ENCODE measurements at places on chromosomes 3 and 15.

GRCh38 chr3:40765884-40766283, 241.1 kb downstream of the ZNF621 start:
- no peak for DNase-seq

DNA sequence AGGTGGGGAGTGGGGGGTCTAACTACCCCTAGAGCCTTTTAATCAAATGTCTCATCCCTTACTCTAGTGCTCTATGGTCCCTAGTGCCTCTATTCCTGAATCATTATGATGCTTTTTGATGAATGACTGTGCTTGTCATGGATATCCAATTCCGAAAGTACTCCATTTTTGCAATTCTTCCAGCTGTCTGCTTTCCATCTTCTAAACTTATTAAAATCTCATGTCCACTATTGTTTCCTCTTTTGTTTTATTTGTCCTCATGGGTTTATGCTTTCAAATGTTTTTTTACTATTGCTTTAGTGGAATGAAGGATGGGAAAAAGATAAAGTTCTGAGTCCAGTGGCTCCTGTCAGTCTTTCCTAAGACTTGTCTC, 77.2 kb upstream of the KCNMB2 start:
- DNase-seq: no peak

GRCh38 chr3:159852821-159853505, 135.7 kb upstream of the IL12A start:
- DNase-seq: no peak

- no peak for DNase-seq
These were observed 44.0 kb downstream of the KLF15 start for GRCh38 chr3:126313166-126313565.

DNA sequence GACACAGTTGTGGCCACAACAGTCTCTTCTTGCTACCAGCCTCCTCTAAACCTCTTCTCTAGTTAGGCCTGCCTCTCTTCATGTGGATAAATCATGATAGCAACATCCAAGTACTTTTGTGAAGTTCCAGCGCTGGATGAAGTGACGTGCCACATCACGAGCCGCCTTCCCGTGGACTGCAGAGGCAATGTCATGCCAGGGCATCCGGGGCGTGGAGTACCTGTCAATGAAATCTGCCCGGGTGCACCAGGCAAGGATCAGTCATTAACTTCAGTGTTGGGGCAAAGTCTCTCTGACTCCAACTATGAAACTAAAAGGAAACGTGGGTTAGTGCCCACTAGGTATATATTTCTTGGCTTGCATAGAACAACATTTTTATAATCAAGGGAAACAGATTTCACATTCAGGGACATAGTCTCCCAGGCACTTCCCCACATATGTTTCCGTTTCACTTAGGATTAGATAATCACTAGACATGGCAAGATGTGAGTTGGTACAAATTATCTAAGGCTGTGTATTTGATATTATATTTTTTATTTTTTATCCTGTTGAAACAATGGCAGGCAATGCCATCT, 133.6 kb downstream of the PLD1 start:
- DNase-seq: no peak

- DNase-seq: no peak
These were observed 1063.1 kb downstream of the NTRK3 start for GRCh38 chr15:87193481-87193880.

DNA sequence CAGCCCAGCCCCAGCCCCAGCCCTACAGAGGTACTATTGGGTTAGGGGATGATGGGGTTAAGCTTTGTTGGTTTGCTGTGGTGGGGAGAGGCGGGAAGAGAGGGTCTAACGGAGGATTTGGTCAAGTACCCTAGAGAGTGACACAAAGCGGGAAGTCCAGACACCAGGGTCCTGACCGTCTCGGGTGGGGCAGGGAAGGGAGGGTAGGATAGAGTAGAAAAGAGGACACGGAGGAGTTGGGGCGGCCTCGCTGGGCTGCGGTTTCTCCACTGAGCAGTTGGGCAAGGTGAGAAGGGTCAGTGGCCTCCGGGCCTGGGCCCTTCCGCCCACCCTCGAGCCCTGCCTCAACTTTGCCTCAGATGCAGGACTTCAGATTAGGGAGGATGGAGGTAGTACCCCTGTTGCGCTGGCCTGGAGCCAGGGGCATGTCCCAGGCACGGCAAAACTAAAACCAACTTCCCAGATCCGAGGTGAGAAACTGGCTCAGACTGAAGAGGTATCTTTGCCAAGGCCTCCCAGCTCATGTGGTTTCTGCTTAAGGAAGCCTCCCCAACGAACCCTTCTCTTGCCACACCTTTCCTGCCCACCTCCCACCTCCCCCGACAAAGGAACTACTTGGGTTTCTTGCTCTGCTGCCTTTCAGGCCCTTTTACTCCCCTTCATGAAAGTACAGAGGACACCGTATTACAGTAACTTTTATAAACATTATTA, 551 bp downstream of the PML start:
- DNase-seq: no peak

- DNase-seq: no peak
These were observed 65.2 kb upstream of the MNS1 start for GRCh38 chr15:56530157-56530556.

- DNase-seq: peak; percentile 43
These were observed 19.1 kb upstream of the EIF1B start for GRCh38 chr3:40290396-40290795.

GRCh38 chr3:192831111-192831644, 86.5 kb downstream of the MB21D2 start:
- peak; percentile 53 for DNase-seq

DNA sequence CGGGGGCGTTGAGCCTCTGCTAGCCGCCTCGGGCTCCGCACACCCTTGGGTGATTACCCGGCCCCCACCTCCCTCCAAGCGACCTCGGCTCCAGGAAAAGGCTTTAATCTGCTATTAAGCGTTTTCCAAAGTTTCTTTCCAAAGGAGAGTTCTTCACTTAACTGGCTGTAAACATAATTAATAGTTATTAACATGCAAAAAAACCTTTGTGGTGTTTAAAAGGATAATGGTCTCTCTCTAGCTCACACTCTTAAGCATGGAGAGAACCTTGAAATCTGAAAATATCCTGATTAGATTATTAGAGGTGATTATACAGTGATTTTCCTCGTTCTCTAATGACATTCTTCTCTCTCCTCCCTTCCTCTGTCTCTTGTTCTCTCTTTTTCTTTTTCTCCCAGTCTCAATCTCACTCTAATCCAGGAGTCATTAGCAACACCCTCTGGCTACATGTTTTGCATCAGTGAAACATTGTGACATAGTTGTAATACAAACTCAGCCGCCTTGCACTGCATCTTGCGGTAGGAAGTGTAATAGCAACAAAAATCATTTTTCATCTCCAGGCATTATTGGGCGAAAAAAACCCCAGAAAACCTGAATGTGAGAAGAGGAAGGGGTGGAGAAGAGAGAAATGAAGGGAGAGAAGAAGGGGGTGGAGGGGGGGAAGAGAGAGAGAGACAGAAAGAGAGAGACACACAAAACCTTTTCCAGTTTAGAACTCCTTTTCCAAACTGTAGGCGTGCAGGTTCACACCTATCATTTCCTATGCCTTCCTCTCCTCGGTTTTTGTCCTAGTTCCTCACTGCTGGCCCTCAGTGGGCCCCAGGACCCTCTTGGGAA, 24.4 kb downstream of the NR2F2 start:
- DNase-seq: no peak

GRCh38 chr3:128727059-128727458, 1.1 kb downstream of the RAB7A start:
- DNase-seq: no peak

GRCh38 chr3:187292181-187292580, 644 bp upstream of the MASP1 start:
- DNase-seq: no peak

- DNase-seq: no peak
These were observed 2.1 kb upstream of the ACKR4 start for GRCh38 chr3:132595014-132595413.

GRCh38 chr3:150605998-150606641, 3.0 kb downstream of the SELENOT start:
- no peak for DNase-seq

GRCh38 chr3:64825404-64826120, 137.8 kb upstream of the ADAMTS9 start:
- no peak for DNase-seq

GRCh38 chr15:40850576-40851112, 6.8 kb downstream of the SPINT1 start:
- no peak for DNase-seq

GRCh38 chr15:25850154-25851111, 12.7 kb downstream of the ATP10A start:
- peak; percentile 73 for DNase-seq

DNA sequence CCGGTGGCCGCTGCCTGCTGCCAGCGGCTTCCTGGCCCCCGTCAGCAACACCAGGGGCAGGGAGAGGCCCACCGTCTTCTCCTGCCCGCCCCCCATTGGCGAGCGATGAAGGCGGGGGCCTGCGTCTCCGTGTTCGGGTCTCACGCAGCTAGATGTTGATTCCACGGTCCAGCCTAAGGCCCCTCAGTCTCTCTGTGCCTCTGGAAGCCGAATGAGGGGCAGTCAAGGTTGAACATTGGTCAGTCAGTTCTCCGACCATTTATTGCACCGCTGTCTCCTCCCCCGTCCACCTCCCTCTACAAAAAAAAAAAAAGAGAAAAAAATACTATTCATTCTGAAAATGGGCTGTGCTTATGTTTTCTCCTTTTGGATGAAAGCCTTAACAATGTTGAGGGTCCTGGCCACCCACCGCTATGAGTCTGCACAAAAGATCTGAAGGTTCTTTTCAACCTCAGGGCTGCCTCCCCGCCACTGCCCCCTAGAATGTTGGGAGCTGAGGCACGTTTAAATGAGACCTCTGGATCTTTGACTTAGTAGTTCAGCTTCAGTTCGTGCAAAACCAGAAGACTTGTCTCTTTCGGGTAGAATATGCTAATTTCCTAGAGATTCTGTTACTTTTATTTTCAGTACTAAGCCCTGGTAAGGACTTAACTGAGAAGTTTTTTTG, 736 bp downstream of the IREB2 start:
- peak; percentile 47 for DNase-seq

- DNase-seq: no peak
These were observed 209.7 kb downstream of the WDR72 start for GRCh38 chr15:53549697-53550305.

- DNase-seq: peak; percentile 60
These were observed 165.6 kb downstream of the NSMCE3 start for GRCh38 chr15:29103824-29104565.

- DNase-seq: no peak
These were observed 65.0 kb downstream of the WDR72 start for GRCh38 chr15:53694476-53694874.

- DNase-seq: no peak
These were observed 462.3 kb upstream of the PPP2R3A start for GRCh38 chr3:135503065-135503759.

- DNase-seq: no peak
These were observed 35.2 kb upstream of the SMAD3 start for GRCh38 chr15:67030036-67030762.

- DNase-seq: no peak
These were observed 362.3 kb upstream of the RGMA start for GRCh38 chr15:93451265-93451664.

- DNase-seq: peak; percentile 86
These were observed at the start of gene KAT2B for GRCh38 chr3:20039765-20040547. KAT2B (plus strand) TSS chr3:20040446; CDS start chr3:20040478, 32 bp downstream.

DNA sequence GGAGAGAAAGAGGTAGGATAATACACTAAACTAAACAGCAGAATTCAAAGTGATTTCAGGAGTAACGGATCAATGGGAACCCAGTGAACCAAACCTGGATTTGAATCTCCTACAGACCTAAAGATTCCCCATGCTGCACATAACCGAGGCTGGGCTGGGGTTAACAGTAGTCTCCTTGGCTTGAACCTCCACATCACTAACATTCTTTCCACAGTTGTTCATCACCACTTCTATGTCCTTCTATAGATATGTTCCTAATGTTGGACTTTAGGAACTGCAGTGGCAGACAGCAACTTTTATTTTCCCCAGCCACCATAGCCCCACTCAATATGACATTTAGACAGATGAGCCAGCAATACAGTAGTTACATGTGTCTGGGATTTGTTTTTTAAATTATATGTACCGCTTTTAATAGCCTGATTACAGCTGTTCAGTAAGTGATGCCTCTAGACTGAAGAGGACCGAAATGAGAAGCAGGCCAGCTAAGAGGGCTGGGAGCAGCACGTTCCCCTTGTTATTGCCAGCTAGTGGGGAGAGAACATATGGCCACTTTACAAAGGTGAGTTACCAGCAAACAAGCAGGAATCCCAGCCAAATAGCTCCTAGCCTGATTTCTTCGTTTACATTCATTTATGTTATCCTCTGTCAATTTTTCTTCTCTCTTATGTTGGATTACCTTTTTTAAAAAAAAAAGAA, 472.6 kb upstream of the CDIN1 start:
- DNase-seq: no peak

DNA sequence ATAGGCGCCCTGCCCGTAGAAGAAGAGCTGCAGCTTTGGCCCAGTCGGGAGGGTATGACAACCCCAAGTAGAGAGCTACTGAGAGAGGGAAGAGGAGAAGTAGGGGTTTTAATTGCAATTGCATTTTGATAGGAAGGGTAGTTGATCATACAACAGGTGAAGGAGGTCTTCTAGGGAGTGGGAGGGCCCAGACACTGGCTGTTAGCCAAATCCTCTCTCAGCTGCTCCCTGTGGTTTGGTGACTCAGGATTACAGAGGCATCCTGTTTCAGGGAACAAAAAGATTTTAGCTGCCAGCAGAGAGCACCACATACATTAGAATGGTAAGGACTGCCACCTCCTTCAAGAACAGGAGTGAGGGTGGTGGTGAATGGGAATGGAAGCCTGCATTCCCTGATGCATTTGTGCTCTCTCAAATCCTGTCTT, 408.9 kb upstream of the THBS1 start:
- DNase-seq: no peak

GRCh38 chr15:39444735-39445470, 136.0 kb upstream of the THBS1 start:
- no peak for DNase-seq

GRCh38 chr15:38733331-38733730, 168.7 kb upstream of the RASGRP1 start:
- DNase-seq: no peak

DNA sequence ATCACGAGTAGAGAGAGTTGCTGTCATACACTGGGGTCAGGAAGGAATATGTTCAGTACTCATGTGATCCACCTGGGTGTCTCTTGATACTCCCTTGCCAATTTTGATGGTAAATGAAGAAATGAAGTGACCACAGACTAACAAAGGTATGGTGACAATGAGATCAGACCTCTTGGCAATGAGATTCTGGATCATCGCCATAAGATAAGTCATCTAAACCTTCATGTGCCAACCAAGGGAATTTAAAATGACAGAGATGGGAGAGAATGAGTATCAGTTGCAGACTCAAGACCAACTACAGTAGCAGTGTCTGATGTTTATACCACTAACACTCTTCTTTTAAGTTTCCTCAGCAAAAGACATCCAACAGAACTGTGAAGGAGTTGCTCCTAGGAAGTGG, 601.0 kb downstream of the MECOM start:
- no peak for DNase-seq

GRCh38 chr15:35602836-35603235, 56.9 kb upstream of the DPH6 start:
- no peak for DNase-seq

DNA sequence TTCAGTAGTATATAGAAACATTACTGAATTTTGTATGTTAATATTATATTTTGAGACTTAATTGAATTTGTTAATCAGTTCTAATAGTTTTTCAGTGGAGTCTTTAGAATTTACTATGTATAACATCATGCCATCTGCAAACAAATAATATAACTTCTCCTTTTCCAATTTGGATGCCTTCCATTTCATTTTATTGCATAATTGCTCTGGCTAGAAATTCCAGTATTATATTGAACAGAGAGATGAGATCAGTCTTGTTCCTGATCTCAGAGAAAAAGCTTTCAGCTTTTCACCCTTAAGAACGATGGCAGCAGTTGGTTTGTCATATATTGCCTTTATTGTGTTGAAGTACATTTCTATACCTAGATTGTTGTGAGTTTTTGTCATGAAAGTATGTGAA, 40.4 kb downstream of the OR4F15 start:
- no peak for DNase-seq

Data from activated naive CD4-positive, alpha-beta T cell treated with Interleukin-2 at 50 U/mL for 16 hours (primary cell).